Putamen (tissue), 1 donor: ENCODE measurements at places on chromosomes 3 and 15.

DNA sequence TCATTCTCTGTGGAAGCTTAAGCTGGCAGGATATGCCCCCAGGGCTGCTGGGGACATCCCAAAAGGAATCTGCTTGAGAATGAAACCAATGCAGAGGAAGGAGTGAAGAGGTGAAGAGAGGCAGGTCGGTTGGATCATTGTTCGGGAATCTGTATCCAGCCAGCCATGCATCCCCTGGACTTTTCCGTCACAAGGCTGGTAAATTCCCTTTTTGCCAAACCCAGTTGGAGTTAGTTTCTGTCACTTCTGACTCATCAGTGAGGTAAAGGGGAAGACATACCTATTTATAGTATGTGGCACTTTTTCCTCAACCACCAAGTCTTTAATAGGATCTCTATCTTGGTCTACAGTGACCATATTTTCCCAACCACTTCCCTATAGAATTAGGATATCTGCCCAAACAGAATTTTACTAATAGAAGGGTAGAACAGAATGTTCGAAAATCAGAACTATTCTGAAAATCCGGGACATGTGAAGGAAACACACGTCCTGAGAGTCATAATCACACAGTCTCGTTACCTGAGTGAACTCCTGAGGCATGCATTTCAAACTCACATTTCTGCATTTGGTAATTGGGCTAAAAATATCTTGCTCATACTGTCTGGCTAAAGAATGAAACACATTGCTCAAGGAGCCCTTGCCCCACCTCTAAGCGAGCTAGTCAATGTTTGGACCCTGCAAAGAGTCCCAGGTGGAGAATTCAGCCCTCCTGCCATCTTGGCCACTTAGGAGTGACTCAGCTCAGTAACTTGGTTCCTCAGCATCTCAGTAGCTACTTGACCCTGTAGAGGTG, 289.7 kb upstream of the ADAMTS9 start:
- no peak for DNase-seq

DNA sequence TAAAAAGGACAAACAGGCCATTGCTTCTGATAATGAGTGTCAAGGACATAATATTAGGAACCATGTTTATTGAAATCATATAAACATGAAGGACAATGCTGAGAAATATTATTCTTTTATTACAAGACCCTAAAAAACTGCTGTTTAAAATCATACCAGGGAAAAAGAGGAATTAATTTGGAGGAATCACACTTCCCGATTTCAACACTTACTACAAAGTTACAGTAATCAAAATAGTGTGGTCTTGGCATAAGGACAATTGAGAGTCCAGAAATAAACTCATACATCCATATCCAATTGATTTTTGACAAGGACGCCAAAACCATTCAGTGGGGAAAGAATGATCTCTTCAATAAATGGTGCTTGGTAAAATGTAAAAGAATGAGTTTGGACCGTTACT, 13.0 kb downstream of the CYP1A1 start:
- no peak for DNase-seq

GRCh38 chr3:152745646-152746045, 89.3 kb upstream of the P2RY1 start:
- DNase-seq, result no peak

- DNase-seq, result no peak
Measured at GRCh38 chr15:99721104-99721778, 12.0 kb downstream of the LYSMD4 start.

- DNase-seq, result no peak
Measured at GRCh38 chr3:141881702-141882101, 5.3 kb downstream of the ATP1B3 start.

DNA sequence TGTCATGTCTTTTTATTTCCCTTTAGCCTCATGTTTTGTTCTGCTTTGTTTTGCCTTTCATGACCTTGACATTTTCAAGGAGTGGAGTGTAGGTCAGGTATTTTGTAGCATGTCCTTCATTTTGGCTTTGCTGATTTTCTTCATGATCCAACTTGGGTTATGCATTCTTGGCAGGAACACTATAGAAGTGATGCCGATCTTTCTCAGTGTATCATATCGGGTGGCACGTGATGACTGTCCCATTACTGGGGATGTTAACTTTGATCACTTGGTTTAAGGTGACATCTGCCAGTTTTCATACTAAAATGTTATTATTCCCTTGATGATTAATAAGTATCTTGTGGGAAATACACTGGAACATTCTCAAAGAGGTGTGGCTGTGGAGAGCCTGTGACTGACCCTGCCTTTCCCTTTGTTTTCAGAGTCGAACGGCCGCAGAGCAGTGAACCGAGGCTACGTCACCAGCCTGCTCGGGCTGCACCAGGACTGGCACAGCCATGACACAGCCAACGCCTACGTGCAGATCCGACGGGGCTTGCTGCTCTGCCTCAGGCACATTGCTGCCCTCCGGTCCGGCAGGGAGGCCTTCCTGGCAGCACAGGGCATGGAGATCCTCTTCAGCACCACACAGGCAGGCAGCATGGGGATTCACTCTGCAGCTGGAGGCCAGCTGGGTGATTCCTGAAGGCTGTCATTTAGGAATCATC, 167.7 kb downstream of the AGBL1 start:
- DNase-seq, result no peak

DNA sequence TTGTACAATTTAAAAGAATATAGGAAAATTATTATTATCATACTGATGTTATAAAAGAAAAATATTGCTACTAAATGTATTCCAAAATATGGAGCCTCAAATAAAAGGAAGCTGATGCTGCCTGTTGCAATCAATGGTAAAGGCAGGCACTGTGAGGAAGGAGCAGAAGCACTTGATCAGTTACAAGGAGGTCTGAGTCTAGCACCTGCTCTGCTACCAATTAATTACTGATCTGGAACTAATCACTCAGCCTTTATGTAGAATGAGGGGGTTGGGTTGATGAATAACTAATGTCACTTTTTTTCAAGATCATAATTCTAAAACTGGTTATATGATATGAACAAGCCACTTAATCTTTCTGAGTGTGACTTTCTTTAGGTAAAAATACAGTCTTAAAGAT, 5.5 kb downstream of the ADGRG7 start:
- no peak for DNase-seq

DNA sequence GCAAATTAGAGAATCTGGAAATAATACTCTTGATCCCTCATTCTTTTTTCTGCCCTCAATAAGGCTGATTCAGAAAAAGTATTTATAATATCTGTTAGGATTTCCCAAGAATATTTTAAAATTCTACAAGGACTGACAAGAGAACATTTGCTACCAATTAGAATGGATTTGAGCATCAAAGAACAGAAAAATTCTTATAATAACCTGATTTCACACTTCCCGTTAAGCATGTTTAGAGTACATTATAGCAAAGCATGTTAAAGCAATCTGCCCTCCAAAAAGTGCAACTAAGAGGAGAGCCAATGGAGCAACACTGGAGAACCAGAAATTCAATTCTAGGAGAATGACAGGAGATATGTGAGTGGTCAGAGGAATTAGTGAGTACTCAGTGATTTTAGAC, 57.2 kb downstream of the THBS1 start:
- no peak for DNase-seq

- DNase-seq, result no peak
Measured at GRCh38 chr3:172103724-172104123, 64.3 kb downstream of the FNDC3B start.

GRCh38 chr3:11581237-11582190, 62.2 kb downstream of the VGLL4 start:
- no peak for DNase-seq

GRCh38 chr3:111737706-111738086, 121.4 kb upstream of the PHLDB2 start:
- no peak for DNase-seq

- no peak for DNase-seq
Measured at GRCh38 chr15:45670091-45670490, 35.3 kb downstream of the SQOR start.

DNA sequence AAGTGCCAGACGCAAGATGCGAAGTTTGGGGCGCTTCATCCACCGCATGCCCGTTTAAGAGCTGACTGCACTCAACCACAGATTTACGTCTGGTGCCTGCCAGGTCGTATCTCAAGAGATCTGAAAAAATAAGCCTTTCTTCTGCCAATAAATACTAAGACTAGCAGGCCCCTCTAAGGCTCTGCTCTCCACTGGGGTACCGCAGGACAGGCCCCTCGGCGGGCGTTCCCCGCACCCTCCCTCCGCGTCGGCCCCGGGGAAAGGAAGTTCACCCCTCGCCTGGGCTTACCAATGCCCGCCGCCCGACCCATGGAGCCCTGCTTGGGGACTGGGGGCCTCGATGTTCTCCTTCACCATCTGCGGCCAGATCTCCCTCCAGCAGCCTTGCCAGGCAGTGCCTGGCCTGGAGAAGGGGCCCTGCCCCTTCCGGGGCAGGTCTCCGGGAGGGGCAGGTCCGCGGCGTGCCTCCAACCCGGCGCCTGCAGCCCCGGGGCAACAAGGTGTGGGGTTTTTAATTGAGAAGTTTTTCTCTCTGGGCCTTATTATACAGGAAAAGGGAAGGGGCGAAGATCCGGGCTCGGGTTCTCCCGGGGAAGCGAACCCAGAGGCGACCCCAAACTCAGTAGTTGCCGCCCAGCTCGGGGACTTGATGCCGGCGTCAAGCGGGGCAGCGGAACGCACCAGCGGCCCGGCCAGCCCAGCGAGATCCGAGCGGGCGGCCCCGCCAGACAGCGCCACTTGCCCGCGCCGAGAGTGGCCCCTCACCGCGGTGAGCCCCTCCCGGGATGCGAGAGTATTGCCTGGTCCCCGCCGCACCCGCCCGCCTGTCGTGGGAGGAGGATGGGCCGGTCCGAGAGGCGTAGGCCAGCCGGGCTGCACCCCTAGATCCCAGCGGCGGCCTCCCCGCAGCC, 735 bp downstream of the GOLGA8B start:
- no peak for DNase-seq

DNA sequence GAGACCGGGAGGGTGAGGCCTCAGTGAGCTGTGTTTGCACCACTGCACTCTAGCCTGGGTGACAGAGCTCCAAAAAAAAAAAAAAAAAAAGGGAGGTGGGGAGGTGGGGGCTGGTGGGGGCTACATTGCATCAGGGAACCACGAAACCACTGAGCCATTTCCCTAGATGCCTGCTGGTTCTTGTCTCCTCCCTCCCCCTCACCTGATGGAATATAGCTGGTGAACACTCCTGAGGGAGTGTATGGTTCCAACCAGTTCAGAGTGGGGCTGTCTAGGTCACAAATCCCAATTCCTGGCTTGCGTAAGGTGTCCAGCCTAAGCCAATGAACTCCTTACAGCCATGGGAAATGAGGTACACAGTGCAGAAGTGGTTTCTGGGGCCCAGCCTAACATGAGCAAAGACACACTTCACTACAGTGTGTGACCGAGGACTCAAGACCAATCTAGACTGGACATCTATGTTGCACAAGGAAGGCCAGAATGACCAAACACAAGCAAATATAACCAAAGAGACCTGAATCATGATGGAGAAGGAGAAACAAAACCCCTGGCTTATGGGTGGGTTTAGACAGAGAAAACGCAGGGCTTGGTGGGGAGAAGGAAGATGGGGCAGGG, 39.1 kb upstream of the OSBPL11 start:
- no peak for DNase-seq

DNA sequence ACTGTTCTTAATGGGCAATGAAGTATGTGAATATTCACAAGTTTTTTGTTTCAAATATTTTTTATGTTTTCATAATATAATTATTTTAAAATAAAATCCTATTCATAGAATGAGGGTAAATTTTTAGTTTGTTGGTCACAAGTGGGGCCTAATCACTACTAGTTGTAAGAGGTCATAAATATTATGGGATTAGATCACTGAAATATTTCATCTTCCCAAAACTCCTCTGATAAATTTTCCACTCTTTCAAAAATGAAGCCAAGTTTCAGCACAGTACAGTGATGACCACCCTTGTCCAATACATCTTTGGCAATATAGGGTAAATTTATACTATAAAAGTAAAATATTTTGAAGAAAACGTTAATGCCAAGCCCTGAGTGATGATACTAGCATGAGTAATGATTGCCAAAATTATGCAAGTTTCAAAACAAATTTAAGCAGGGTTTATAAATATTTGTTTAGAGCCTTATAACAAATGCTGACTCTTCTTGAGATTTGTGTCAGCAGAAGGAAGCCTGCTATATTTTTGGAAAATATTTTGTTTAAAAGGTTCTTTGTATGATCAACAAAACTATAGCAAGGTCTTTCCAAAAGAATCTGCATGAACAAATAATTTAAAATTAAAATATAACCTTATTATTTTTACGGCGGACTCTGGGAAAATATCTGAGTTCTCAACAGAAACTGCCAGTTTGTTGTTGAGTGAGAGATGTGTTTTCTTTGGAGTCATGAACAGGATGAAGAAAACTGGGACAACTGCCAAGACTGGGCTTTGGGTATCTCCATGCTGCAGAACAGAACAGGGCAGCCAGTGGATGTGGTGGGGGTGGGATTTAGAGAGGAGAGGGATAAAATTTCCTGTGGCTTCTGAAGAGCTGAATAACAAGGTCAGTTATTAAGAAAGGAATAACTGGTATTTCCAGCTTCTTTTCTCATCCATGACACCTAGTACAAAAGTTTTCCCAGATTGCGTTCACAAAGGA, 17.9 kb upstream of the TM4SF1 start:
- no peak for DNase-seq

GRCh38 chr15:29596266-29596665, 226.0 kb downstream of the TJP1 start:
- no peak for DNase-seq

DNA sequence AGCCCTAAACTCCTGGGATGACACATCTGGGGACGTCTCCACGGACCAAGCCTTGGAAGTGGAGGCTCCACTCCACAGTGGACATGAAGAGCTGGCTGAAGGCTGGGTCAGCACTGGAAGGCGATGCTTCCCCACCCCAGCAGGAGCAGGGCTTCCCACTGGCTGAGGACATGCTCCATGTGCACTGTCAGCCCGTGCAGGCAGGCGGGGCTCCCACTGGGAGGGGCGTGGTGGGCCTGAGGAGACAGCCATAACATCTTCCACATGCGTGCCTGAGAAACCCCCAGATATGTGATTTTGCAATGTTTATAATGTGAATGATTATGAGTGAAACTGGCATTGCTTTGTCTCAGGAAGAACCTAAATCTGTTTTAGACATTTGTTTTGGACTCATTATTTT, 231.3 kb downstream of the KLF13 start:
- no peak for DNase-seq

DNA sequence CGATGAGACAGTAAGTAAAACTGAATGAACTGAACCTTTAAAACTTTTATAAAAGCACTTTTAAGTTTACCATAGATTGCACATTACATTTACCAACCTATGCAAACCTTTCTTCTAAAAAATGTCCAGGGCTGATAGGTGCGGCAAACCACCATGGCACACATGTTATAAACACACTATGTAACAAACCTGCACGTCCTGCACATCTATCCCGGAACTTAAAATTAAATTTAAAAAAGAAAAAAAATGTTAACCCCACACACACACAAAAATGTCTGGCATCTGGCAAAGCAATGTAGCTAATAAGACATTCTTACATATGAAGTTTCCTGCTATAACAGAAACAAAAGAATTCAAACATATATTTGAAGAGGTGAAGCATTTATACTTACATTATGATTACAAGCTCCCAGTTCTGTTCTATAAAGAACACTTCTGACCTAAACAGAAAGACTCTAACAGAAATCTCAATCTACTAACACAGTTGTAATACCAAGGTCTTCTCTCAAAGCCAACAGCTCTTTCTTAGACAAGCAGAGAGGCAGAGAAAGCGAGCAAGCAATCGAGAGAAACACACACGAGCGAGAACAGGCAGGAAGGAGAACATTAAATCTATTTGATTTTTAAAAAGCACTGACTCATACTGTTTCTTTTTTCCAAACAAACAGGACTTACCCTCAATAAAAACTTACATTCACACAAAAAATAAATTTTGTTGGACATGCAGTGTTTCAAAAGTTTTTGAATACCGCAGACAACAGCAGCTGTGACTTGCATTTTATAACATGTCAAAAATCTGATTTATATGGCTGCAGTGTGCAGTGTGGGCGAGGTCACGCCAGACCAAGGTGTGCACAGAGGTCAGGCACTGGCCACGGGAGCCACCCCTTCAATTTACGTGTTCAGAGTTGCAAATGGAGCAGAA, at the start of gene NRG4:
Gene NRG4 (minus strand): TSS at position 798 of the 925 bp plus-strand sequence. CDS start 1,194 bp downstream, outside the sequence.
- DNase-seq, result no peak
